ENCODE measurements at places on chromosomes 12 and 14. TPM values are rescaled to one million over a fixed set of nuclear protein-coding genes. Genes with fewer than 3 reads are reported as not detected.
A peak's percentile ranks its signal among the peaks of the same experiment; 100 is the strongest.

The MSI1 gene
- 27.6 TPM for total RNA-seq

DNA sequence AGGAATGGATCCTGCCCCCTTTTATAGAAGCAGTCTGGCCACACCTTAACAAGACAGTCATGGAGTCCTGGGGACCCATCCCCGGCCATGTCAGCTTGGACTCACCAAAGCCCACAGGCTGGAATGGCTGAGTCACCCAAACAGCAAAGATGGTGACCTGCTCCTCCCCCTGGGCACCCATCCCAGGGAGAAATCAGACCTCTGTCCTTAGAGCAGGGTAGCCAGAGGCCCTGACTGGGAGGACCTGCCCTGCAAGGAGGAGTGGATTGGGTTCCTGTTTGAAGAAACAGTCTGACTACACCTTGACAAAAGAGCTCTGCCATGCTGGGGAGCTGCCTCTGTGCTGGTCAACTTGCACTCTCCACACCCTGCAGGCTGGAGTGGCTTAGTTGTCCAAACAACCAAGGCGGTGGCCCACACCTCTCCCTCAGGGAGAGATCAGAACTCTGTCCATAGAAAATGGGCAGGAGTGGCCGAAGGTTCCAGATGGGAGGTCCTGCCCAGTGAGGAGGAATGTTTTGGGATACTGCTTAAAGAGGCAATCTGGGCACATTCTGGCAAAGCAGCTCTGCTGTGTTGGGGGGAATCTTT lies 16.6 kb downstream of the MGP start:
- DNase-seq, result no peak
- H3K4me1 ChIP-seq, result peaks cover 17% of the 10 kb centered on the region
- peaks cover 5% of the 10 kb centered on the region for H3K36me3 ChIP-seq
- H3K27me3 ChIP-seq, result no peaks in the 10 kb centered on the region
- no peak overlapping the region for H3K4me3 ChIP-seq

The DGKA gene
- total RNA-seq, result 70.1 TPM

- peak overlapping the region; percentile 91 for H3K27ac ChIP-seq
- DNase-seq, result no peak
- H3K4me1 ChIP-seq, result peaks cover 61% of the 10 kb centered on the region
- peaks cover 28% of the 10 kb centered on the region for H3K27me3 ChIP-seq
Measured at GRCh38 chr12:57477710-57478681, 1.7 kb downstream of the ARHGAP9 start.

DNA sequence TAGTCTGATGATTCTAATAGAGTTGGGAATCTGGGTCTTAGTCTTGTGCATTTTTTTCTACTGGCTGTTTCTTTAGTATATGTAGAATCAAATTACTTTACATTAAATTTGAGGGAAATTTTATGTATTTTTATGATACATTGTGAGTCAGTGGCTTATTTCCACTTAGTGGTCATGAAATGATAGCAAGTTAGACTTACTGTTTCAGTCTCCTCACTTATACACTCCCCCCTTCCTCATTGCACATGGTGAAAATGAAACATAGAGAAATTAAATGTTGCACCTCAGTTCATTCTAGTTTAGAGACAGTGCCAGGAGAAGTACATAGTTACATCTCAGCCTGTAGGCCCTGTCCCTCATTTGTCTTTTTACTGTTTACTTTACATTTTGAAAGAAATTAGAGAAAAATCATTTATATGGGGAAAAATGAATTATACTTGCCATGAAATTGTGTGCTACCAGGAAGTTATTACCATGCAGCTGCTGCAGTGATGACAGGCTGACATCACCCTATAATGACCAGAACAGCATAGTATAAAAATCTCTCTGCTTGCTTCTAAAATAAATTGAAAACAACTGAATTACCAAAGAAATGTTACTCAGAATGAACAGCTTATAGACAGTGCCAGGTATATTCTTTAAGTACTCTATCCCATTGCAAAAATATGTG lies 113.2 kb downstream of the TRMT5 start:
- no peak overlapping the region for H3K27ac ChIP-seq
- no peaks in the 10 kb centered on the region for H3K4me1 ChIP-seq
- no peak for DNase-seq
- no peak overlapping the region for H3K4me3 ChIP-seq

DNA sequence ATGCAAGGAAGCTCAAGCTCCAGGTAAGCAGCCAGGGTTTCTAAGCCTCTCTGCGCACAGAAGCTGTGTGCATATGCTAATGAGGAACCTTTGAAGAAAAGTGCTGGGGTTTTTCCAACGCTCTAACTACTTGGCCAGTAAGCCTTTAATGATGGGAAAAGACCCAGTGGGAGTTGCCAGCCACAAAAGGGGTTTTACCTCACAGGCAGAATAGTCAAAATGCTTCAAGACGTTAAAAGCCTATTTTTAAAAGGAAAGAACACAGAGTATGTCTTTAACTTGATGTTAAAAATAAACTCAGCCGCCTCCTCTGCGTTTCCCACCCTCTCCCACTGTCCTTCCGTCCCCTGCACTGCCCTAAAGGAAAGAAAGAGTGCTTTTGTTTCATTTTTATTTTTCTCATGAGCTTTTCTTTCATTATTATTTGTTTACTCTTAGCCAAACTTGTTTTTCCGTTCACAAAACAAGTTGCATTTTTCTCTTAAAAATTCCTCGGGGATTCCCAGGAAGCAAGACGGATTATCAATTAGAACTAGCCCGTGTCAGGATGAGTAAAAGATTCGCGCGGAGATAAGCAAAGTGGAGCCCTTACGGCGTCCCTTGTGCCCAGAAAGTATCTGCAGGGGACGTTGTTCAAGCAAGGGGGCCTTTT lies 209.8 kb upstream of the NUDT4 start:
- peaks cover 3% of the 10 kb centered on the region for H3K4me1 ChIP-seq
- H3K27ac ChIP-seq, result no peak overlapping the region
- H3K4me3 ChIP-seq, result no peak overlapping the region
- no peak for DNase-seq
- H3K36me3 ChIP-seq, result no peaks in the 10 kb centered on the region

DNA sequence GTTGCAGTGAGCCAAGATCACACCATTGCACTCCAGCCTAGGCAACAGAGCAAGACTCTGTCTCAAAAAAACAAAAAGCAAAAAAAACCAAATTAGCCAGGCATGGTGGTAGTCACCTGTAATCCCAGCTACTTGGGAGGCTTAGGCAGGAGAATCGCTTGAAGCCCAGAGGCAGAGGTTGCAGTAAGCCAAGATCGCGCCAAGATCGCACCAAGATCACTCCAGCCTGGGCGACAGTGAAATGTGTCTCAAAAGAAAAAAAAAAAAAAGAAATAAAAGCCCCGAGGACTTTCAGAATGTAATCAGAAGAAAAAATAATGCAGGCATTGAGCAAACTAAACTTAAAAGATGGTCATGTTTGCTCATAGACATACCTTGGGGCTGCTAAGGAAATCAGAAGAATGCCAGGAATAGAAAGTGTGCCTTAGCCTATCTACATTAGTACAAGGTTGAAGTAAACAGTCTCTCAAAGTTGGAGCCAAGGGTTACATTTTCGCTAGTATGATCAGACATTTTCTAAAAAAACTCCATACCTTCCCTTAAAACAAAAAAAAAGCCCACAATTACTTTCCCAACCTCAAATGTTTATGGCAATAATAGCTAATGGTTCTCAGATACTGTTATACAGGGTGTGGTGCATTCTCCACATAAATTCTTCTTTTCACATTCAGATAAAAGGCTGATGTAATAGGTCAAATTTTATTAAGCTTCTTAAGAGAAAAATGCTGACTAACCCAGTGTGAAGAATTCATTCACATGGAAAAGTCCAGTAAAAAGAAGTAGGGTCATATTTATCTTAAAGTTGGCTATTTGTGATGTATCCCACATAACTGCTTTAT lies 15.8 kb downstream of the DTD2 start:
- no peak for DNase-seq
- H3K4me1 ChIP-seq, result no peaks in the 10 kb centered on the region
- no peaks in the 10 kb centered on the region for H3K36me3 ChIP-seq
- H3K27me3 ChIP-seq, result no peaks in the 10 kb centered on the region
- no peak overlapping the region for H3K4me3 ChIP-seq

The APOF gene
- total RNA-seq, result not detected

- no peak overlapping the region for H3K27ac ChIP-seq
- DNase-seq, result no peak
- no peak overlapping the region for H3K4me3 ChIP-seq
- H3K27me3 ChIP-seq, result peaks cover 1% of the 10 kb centered on the region
- no peaks in the 10 kb centered on the region for H3K36me3 ChIP-seq
Measured at GRCh38 chr14:88993946-88994345, 169.5 kb downstream of the TTC8 start.

The SMCO2 gene
- 0.46 TPM for total RNA-seq

- no peak overlapping the region for H3K27ac ChIP-seq
- H3K36me3 ChIP-seq, result no peaks in the 10 kb centered on the region
- H3K4me3 ChIP-seq, result no peak overlapping the region
- peaks cover 6% of the 10 kb centered on the region for H3K4me1 ChIP-seq
Measured at GRCh38 chr12:89472508-89472907, 52.1 kb downstream of the GALNT4 start.

- H3K27me3 ChIP-seq, result no peaks in the 10 kb centered on the region
- H3K4me3 ChIP-seq, result no peak overlapping the region
- no peak overlapping the region for H3K27ac ChIP-seq
- peaks cover 3% of the 10 kb centered on the region for H3K4me1 ChIP-seq
Measured at GRCh38 chr12:106885026-106885425, 70.7 kb upstream of the TMEM263 start.

DNA sequence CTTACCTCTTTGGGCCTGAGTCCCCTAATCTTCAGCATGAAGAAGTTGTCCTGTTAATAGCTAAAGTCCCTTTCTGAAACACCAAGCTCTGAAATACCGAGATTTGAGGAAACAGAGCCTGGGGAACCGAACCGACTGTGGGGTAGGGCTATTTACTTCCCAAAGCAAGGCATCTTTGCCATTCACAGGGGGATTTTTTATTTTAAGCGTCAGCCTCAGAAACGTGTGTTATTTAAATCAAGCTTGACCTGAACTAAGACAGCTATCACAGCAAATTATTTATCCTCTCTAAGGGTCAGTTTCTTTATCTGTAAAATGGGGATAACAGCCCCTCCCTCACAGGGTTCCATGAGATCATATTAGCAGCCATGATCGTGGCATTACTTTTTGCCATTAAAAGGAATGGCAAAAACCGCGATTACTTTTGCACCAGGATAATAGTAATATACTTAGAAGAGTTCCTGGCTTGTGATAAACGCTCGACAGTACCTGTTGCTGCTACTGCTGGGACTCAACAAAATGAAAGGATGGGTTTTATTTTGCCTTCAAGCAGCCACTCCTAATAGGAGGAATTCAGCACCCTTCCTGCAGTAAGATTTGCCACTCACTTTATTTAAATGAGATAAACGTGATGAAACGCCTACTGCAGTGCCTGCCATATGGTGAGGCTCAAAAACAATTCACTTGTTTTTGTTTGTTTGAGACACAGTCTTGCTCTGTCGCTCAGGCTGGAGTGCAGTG lies 1.3 kb upstream of the CORO1C start:
- H3K4me1 ChIP-seq, result peaks cover 39% of the 10 kb centered on the region
- H3K27ac ChIP-seq, result peak overlapping the region; percentile 95
- peaks cover 14% of the 10 kb centered on the region for H3K27me3 ChIP-seq
- no peak for DNase-seq
- peak overlapping the region; percentile 95 for H3K4me3 ChIP-seq

The HOXC10 gene
- total RNA-seq, result 1.9 TPM

The GNG2 gene
- total RNA-seq, result 80.8 TPM

- H3K4me3 ChIP-seq, result no peak overlapping the region
- no peaks in the 10 kb centered on the region for H3K27me3 ChIP-seq
- no peak for DNase-seq
- no peaks in the 10 kb centered on the region for H3K36me3 ChIP-seq
- no peak overlapping the region for H3K27ac ChIP-seq
Measured at GRCh38 chr12:7026854-7027253, 8.6 kb upstream of the LPCAT3 start.

The NKX2-1 gene
- total RNA-seq, result not detected

DNA sequence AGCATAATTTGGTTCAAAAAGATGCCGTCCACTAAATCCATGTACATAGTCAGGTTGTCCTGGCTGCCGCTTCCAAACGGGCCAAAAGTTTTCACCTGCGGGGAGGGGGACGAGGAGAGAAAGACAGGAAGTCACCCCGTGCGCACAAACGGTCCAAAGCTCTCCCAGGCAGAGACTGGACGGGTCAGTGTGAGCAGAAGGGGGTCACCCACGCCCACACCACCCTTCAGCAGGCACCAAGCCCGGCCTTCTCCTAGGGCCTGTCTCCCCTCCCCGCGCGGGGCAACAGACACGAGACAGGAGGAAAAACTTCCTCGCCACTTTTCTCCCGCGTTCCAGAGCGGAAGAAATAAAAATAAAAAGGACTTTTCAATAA lies 888 bp downstream of the CCDC88C start:
- peak; percentile 20 for DNase-seq
- peaks cover 11% of the 10 kb centered on the region for H3K27me3 ChIP-seq
- H3K36me3 ChIP-seq, result peaks cover 8% of the 10 kb centered on the region
- peak overlapping the region; percentile 94 for H3K4me3 ChIP-seq
- peaks cover 31% of the 10 kb centered on the region for H3K4me1 ChIP-seq
- H3K27ac ChIP-seq, result peak overlapping the region; percentile 65

- no peak for DNase-seq
- H3K4me1 ChIP-seq, result no peaks in the 10 kb centered on the region
- H3K4me3 ChIP-seq, result no peak overlapping the region
Measured at GRCh38 chr12:1842905-1843640, 22.7 kb downstream of the LRTM2 start.

The C3AR1 gene
- total RNA-seq, result 0.49 TPM

Data from endothelial cell (in vitro differentiated cells).